ENCODE measurements at places on chromosomes 12 and 14.

GRCh38 chr12:113398346-113399290 is 5.1 kb downstream of the SDS start:
- no peak for DNase-seq

DNA sequence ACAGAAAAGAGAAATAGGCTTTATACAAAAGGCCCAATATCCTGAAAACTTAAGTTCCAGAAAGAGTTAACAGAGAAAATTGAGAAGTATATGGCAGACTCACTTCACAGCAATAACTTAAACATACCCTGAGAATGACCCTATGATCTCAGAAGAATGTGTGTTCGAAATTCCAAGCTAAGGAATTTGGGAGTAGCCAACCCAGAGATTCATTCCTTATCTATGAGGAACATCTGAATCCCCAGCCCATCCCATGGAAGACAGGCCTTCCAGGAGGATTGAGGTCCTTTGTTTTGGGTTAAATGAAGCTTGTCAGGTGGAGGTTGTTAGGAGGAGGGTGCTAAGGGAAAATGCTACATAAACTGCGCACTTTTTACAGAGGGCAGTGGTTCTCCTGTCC is 7.5 kb upstream of the SAV1 start:
- DNase-seq: no peak

DNA sequence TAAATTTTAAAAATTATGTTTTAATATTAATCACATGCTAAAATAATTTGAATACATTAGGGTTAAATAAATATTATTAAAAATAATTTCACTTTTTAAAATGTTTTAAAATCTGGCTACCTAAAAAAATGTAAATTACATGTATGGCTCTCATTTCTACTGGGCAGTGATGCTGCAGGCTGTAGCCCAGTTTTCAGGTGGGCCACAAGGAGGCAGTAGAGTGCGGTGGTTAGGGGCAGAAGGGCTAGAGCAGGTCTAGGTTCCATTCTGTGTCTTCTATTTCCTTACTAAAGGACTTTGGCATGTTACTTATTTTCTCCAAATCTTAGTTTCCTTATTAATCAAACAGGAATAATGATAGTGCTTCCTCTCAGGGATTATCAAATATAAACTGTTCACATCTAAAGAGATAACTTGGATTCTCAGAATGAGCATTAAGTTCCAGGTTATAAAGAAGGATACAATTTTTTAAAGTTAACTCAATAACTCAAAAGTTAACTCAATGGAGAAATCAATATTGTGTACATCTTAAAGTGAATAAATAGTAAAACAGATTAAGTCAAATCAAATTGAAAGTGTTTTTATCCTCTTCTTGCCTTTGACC is 54.9 kb upstream of the OVCH1 start:
- DNase-seq: peak; percentile 39

GRCh38 chr14:74947353-74948227 is 7.8 kb downstream of the PGF start:
- no peak for DNase-seq
